ENCODE measurements at places on chromosomes 2 and 18.

DNA sequence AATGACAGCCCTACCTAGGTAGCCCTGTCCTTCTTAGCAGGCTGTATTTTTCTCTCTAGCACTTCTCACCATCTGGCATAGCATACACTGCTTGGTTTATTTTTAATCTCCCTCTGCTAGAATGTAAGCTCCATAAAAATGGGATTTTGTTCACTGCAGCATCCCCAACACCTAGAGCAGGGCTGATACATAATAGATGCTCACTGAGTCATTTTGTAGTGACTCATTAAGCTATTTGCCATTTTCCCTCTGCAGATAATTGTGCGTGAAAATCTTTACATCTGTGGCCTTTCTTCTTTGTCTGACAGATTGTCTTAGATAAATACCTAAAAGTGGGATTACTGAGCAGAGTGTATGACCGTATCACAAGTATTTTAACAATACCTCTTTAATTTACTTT, 82.5 kb downstream of the CERS6 start:
- DNase-seq: no peak

GRCh38 chr2:65360441-65360840, 72.0 kb downstream of the SPRED2 start:
- DNase-seq: no peak

DNA sequence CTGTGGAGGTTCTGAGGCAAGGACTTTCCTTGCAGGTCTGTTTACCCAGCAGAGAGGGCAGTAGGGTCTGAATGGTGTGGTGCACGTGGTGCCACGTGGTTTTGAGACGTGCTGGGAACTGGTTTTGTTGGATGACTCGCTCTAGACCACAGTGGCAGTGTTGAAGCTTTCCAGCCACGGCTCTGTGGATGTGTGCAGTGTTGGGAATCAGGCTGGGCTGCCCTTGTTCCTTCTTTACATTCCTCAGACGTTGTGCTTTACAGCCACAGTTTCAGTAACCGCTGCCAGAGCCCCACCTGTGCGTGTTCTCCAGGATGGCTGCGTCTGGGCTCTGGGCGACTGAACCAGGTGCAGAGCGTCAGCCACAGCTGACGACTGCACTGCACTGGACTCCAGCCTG, 8.2 kb downstream of the CTDP1 start:
- no peak for DNase-seq

DNA sequence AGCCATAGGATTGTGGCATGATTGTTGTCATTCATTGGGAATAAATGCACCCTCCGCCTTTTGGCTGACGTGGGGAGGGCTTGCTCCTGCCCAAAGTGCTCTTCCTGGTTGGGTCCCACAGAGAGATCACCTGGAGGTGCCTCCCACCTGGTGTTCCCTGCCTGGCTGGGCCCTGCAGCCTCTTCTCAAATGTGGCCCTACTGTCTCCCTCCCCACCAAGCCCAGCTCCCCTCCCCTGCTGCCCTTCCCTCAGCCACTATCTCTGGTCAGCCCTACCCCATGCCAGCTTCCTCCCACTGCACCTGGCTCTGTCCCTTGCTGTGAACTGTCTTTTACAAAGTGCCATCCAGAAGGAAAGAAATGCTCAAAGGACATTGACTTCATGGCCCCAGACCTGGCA, 173.4 kb downstream of the GLI2 start:
- DNase-seq: no peak

- no peak for DNase-seq
Measured at GRCh38 chr2:178177066-178177679, 17.1 kb upstream of the OSBPL6 start.

- no peak for DNase-seq
Measured at GRCh38 chr2:202361108-202361507, 15.0 kb upstream of the BMPR2 start.

GRCh38 chr18:38790303-38790702, 1224.7 kb upstream of the CELF4 start:
- no peak for DNase-seq
